NCI-H1092 (cell line): ENCODE measurements at places on chromosomes 13 and 19.

DNA sequence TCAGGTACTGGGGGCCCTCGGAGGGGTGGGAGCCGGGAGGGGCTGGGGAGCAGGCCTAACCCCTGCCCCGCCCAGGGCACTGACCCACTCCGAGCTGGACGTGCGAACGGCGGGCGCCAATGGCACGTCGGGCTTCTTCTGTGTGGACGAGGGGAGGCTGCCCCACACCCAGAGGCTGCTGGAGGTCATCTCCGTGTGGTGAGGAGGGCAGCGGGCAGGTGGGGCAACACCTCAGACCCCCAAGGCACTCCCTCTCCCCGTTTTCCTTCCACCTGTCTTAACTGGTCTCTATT is 18.2 kb downstream of the HPN start:
- DNase-seq: no peak

DNA sequence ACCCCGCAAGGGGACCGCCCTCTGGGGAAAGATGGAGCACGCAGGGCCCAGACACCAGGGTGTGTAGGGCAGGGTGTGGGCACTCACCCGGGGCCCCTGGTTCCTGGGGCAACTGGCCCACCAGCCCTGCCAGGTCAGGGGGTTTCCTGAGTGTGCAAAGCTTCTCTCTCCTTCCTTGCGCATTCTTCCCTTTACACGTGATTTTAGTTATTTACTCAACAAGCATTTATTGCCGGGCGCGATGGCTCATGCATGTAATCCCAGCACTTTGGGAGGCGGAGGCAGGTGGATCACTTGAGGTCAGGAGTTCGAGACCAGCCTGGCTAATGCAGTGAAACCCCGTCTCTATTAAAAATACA is 20.4 kb downstream of the PRR36 start:
- DNase-seq: no peak

- DNase-seq: no peak
These were observed 34.4 kb downstream of the MAP4K1 start for GRCh38 chr19:38583219-38583984.

GRCh38 chr13:47523771-47524170 is 477.3 kb downstream of the SUCLA2 start:
- DNase-seq: no peak

GRCh38 chr19:38695832-38696728 is 48.2 kb downstream of the CAPN12 start:
- no peak for DNase-seq

- DNase-seq: peak; percentile 65
These were observed 156.6 kb downstream of the TM9SF2 start for GRCh38 chr13:99657848-99658260.

DNA sequence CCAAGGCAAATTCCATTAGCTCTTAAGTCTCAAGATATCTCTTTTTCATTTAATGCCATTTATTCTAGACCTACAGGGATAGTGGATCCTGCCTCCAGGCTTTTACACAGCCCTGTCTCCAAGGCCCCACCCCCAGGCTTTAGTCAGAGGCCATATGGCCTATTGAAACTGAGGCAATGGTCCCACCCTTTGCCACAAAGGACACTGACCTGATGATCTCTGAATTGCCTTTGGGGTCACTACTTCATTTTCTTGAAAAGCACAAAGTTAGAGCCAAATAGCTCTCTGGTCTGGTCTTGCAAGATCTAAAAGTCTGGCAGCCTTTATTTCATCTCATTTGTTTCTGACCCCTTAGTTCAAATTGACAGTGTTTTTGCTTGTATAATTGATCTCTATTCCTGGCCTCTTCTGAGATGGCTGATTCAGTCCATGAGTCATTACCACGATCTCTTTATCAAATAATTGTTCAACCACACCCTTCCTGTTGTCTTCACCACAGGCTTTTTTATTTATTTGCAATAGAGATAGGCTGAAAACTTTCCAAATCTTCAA is 209.8 kb downstream of the FGF14 start:
- no peak for DNase-seq

- no peak for DNase-seq
These were observed 236.9 kb upstream of the SLC10A2 start for GRCh38 chr13:103303078-103303651.

GRCh38 chr13:113862931-113863523 is 849 bp downstream of the GAS6 start:
- no peak for DNase-seq

DNA sequence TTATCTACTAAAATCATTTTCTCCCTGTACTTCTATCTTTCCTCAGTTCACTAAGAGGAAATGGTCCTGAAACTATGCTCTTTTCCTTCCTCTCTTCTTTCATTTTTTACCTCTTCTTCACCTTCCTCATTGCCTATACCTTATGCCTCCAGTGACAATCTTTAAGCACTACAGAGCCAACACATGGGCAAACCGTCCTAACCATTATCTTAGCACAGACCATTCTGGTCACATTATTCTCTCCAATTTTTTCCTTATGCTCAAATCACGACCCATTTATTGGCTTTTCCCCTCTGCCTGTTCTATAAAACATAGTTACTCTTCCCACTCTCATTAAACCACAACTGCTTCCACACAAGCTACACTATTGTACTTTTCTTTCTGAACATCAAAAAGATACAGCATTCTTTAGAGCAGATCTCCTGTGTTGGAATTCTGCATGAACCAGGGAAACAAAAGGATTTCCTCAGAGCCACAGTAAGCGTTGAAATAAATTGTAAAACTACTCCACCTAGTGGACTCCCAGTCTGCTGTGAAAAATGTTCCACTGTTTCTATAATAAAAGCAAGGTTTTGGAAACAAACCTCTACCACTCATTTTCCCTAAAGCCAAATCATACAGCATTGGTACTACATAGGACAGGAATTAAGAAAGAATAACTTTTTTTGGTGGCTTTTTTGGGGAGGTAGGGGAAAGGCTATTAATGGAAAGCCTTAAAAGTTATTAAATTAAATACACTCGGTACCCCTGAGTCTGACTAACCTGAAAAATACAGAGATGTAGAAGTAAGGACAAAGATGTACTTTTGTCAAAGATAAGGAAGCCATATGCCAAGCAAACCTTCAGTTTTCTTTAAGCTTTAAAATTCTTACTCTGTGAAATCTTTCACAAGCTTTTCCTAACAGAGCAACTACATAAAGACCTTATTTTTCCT is 19.5 kb downstream of the NUFIP1 start:
- peak; percentile 8 for DNase-seq

DNA sequence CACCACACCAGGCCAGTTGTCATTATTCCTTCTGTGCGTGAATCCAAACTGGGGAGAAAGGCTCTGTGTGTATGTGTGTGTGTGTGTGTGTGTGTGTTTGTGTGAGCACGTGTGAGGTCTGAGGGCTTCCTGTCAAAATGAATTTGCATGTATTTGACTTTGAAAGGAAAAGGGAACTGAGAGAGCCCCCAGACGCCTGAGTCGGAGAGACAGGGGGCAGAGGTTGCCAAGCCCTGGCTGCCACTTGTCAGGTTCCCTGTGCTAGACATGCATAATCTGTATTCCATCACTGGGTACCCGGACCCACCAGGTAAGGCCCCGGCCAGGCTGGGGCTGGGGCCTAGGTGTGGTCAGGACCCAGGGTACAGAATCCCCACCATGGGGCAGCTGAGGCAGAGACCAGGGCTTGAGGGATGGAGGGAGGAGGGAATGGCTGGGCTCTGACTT is at the start of gene CLEC17A:
TSS of gene CLEC17A (plus strand) at position 191 of the 447 bp plus-strand sequence. CDS start at position 268, 77 bp downstream.
- no peak for DNase-seq

DNA sequence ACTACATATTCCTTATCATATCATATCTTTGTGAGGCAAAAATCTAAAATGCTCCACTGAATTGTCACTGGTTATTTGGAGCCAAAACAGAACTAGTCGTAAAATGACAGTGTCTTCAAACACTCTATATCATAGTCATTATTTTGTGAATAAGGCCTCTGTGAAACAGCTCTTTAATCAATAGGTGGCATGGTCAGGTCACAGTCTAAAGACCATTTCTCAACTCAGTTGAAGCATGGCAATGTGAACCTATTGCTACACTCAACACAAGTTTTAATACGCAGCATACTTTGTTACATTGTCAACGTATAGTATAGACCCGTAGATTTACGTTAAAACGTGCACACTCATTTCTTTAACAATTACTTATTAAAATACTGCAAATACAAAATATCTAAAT is 131.3 kb upstream of the PCDH20 start:
- DNase-seq: no peak

- no peak for DNase-seq
These were observed 3.2 kb upstream of the IL17D start for GRCh38 chr13:20700288-20700687.

DNA sequence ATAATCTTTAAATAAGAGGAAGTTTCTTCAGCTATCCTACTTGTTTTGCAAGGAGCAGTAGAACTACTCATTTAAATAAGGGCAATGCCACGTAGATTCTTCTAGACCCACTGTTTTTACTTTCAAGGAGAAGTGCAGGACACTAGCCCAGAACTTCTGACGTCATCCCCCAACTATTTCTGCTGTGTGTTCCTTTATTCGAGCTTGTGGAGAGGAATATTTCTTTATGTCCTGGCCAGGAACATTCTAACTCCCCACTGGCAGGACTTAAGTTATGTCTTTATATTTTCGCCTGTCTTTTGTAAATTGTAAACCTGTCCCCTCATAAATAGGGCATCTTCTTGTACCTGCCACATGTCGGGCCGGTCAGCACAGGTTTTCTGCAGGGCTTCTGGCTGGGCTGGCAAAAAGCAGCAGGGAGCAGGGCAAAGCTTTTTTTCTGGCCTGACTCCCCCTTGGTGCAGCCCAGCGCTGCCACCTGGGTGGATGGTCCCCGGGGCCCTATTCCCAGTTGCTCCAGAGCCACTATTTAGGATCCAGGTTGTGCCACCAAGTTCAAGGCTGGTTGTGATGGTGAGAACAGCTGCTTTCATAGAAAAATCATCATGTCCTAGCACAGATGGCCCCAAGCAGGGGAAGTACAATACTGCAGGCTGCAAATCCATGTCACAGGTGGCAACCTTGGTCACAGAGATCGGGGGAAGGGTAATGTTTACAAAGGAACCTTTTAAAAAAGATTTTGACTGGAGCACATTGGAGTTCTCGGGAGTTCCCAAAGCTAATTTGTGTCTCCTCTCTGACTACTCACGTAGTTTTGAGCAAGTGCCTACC is 1.8 kb downstream of the MBNL2 start:
- peak; percentile 57 for DNase-seq

DNA sequence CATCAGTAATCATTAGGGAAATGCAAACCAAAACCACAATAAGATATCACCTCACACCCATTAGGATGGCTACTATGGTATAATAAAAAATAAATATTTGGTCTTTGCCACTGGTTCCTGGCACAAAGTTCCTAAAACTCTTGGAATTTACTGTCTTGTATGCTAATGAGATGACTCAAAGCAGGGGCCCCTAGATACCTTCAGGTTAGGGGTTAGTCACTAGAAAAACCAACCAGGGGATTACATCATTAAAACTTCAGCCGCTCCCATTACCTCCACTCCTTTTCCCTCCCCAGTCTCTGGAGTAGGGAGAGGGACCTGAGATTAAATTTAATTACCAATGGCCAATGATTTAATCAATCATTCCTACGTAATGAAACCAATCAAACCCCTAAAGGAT is 49.6 kb downstream of the THSD1 start:
- no peak for DNase-seq

DNA sequence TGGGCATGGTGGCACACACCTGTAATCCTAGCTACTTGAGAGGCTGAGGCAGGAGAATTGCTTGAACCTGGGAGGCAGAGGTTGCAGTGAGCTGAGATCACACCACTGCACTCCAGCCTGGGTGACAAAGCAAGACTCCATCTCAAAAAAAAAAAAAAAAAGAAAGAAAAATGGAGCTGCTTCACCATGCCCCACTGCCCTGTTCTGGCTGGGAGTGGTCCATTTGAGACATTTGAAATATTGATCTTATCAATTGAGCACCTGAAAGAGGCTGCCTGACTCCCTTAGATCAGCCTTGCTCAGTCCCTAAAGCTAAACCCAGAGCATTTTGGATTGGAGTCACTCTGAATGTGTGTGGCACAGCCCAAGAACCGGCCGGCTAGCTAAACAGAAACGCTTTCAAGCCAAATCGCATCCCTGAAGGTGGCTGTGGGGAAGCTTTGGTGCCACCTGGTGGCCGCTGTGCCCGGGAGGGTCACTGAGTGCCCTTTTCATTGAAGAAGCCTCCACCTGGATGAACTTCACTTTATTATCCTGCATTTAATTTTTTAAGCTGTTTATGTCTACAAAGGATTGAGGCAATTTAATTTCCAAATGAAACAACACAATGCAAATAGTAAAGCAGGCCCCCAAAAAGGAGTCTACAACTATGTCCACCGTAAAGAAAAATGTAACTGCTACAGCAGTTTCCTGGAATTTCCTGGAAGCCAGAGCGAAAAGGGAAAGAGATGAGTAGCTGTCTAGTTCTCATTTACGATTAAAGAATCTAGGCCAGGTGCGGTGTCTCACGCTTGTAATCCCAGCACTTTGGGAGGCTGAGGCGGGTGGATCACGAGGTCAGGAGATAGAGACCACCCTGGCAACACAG is 53.1 kb upstream of the SERPINE3 start:
- DNase-seq: peak; percentile 57

DNA sequence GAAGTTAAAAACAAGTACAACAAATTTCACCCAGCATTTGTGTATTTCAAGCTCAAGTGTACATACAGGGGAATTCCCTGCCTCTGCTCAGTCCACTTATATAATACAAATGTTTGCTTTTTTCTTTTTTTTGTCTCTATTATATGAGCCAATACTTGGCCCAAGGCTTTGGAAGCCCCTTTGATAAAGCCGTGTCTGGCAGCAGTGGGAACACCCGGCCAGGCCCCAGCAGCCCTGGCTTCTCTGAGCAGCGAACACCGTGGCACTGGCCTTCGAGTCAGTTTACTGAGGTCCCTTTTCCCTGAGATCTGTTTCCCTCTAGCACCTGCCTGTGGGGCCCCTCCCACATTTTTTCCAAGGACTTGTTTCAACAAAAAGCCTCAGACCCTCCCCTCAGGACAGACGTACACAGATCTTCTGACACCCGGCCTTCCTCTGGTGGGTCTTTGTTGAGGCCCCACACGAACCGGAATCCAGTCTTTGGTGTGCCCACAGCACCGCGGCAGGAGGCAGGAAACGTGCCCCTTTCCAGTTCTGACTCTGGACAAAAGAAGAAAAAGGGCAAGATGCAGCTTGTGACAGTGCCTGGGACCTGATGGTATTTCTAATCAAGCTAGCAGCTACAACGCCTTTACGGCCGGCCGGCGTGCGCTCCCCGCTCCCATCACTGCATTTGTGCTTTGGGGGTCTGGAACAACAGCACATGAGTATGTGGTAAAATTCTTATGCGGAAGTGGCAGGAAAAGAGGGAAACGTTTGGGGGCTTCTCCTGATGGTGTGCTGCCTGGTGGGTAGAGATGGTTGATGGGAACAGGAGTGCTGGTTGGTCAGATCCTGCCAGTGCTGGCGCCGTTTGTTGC is 13.8 kb downstream of the SIPA1L3 start:
- no peak for DNase-seq

GRCh38 chr13:75443356-75443958 is 38.5 kb downstream of the TBC1D4 start:
- no peak for DNase-seq
